ENCODE measurements at places on chromosomes 4 and X. TPM values are rescaled to one million over a fixed set of nuclear protein-coding genes. Genes with fewer than 3 reads are reported as not detected.

GRCh38 chr4:38562751-38563198, 101.2 kb upstream of the KLF3 start:
- no peak for DNase-seq

DNA sequence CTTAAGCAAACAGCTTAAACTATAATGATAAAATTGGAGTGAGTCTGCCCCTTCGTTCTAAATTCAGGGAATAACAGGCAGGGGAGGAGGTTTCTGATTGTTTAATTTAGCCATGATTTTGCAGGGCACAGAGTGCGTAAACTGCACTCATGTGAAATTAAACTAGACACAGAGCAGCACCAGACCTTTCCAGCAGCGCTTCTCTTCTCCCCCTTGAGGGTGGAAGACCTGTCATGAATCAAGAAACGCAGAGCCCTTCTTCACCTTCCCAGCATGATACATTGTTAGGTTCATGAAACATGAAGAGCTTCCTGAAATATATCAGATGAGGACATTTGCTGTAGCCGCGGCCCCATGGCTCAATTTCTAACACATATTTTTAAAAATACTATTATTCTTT, 63.1 kb downstream of the FAM114A1 start:
- DNase-seq: no peak

DNA sequence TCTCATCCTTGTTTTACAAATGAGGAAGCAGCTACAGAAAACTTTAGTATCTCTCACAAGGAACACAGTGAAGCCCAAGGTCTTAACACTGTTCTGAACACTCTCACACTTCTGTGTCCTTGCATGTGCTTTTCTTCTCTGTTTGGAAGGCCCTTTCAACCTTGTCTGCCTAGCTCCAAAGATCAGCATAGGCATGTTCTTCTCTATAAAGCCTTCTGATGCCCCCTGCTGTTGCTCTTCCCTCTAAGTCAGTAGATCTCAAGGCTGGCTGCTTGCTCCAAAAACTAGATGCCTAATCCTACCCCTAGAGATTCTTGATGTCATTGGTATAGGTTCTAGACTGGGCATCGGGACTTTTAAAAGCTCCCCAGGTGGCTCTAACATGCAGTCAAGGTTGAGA, 5.9 kb downstream of the APOO start:
- DNase-seq: peak; percentile 52

- DNase-seq: no peak
Observed at GRCh38 chr4:5474756-5475155, 233.6 kb downstream of the EVC2 start.

- DNase-seq: no peak
Observed at GRCh38 chr4:147880511-147880910, 148.6 kb downstream of the ARHGAP10 start.

- DNase-seq: no peak
Observed at GRCh38 chr4:181870326-181870725, 372.9 kb upstream of the TENM3 start.

GRCh38 chr4:60259781-60260180, 940.3 kb upstream of the ADGRL3 start:
- peak; percentile 63 for DNase-seq

- DNase-seq: peak; percentile 54
Observed at GRCh38 chrX:125202591-125203248, 117.0 kb upstream of the TEX13C start.

DNA sequence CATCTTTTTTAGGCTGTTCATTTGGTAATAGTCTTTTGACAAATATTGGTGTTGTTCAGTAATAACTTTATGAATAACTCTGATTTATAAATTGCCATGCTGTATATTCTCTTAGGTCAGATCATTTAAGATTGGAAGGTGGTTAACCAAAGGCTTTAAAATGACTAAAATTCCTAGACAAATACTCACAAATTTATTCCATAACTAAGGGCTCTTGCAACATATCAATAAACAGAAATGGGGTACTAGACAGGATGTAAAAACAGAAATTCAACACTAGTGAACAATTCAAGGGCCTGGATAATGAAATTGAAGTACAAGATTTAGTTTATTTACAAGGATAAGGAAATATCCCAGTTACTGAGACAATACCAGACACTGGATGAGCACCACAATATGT, 328.6 kb downstream of the PCDH19 start:
- no peak for DNase-seq

DNA sequence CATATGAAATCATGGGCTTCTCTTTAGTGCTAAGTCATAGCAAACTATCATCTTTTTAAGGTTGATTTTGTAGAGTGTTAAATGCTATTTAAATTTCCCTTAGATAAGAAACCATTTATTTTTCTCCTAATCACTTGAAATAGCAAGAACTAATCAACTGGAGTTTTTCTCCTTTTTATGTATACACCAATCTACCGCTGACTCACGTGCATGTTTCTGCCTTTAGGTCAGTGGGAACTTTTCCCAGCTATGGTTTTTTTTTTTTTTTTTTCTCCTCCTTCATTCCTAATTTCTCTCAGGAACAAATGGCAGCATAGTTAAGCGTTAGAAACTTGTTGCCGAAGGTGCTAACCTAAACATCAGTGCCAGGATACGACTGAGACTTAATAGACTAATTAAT, 176.4 kb downstream of the BMPR1B start:
- no peak for DNase-seq

- DNase-seq: no peak
Observed at GRCh38 chr4:73662709-73663546, 42.7 kb upstream of the RASSF6 start.

- peak; percentile 8 for DNase-seq
Observed at GRCh38 chrX:15815779-15816437, 25.6 kb downstream of the ZRSR2 start.

GRCh38 chr4:145732001-145732815, 52.3 kb downstream of the C4orf51 start:
- DNase-seq: peak; percentile 29

- no peak for DNase-seq
Observed at GRCh38 chrX:33970028-33970967, 161.8 kb downstream of the FAM47A start.

DNA sequence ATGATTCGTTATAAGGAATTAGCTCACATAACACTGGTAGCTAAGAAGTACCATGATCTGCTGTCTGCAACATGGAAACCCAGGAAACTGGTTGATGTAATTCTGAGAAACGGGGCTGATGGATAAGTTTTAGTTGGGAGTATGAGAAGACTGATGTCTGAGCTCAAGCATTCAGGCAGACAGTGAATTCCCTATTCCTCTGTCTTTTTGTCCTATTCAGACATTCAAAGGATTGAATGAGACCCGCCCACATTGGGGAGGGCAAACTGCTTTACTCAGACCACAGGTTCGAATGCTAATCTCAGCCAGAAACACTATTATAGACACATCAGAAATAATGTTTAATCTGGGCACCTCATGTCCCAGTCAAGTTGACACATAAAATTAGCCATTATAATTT, 515.5 kb downstream of the STPG2 start:
- no peak for DNase-seq

DNA sequence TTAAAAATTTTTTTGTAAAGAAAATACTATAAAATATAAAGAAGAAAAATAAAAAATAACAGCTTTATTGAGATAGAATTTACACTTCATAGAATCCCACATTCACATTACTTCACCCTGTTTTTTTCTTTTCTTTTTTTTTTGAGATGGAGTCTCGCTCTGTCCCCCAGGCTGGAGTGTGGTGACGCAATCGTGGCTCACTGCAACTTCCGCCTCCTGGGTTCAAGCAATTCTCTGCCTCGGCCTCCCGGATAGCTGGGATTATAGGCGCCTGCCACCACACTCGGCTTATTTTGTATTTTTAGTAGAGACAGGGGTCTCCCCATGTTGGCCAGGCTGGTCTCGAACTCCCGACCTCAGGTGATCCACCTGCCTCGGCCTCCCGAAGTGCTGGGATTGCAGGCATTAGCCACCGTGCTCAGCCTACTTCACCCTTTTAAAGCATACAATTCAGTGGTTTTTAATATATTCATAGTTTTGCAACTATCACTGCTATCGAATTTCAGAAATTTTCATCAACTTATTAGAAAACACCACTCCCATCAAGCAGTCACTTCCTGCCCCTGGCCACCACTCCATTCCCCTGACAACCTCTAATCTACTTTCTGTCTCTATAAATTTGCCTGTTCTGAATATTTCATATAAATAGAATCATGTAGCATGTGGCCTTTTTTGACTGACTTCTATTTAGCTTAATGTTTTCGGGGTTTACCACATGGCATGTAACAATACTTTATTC, 48.7 kb downstream of the TMEM131L start:
- DNase-seq: no peak

- no peak for DNase-seq
Observed at GRCh38 chrX:153771415-153772315, 7.6 kb downstream of the PLXNB3 start.

DNA sequence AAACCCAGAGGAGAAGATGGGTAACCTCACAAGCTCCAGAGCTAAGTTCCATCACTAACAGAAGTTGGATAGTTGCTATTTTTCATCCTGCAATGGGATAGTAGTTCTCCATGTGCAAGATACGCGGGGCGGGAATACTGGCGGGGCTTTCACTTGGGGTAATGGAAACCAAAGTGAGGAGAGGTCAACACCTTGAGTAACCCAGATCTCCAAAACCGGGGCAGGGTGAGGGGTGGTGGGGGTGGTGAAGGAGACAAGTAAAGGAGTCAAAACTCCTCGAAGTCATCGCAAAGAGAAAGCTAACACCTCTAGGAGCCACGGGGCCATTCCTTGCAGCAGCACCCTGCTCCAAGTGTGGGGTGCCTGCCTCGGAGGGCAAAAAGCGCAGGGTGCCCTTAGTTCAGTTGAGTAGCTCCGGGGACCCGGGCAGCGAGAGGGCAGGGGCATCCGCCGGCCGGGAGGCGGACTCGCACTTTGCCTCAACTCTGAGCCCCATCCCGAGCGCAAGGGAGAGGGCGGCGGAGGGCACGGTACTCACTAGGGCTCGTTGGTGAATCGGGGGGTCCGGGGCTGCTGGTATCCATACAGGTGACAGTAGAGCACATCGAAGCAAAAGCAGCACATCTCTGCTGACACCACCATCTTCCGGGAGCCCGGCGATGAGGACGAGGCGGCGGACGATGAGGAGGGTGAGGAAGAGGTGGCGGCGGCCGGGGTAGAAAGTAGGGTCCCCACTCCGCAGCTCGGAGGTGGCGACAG, 645 bp downstream of the AMMECR1 start:
- peak; percentile 15 for DNase-seq

DNA sequence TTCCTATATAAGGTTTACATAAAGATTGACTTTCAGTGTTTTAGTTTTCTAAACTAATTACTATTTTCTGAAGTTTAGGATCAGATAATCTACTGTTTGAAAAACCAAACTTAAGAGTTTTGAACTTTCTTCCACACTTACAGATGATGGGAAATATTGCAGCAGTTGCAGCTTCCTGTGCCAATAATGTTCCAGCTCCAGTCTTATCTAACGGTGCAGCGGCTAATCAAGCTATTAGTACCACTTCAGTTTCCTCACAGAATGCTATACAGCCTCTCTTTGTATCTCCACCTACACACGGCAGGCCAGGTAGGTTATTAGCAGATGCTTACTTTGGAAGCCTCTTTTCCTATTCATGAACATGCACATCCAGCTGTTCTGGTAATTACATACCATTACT, 55.6 kb downstream of the ALG13 start:
- DNase-seq: no peak

DNA sequence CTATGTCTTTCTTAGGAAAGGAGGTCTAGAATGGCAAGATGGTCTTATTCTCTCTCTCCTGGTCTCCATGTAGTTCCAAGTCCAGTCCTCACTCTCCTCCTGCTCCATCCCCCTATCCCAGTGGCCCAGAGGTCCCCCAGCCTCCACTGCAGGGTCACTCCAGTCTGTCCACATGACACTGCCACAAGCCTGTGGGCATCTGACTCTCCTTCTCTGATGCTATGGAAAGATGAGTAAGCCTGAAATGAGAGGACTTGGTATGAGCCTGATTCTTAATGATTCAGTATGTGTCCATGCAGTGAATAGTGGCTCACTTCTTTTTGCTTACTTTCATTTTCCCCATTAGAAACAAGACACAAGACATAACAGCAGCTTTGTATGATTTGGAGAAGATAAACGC, 516.8 kb upstream of the ADGRL3 start:
- DNase-seq: no peak

DNA sequence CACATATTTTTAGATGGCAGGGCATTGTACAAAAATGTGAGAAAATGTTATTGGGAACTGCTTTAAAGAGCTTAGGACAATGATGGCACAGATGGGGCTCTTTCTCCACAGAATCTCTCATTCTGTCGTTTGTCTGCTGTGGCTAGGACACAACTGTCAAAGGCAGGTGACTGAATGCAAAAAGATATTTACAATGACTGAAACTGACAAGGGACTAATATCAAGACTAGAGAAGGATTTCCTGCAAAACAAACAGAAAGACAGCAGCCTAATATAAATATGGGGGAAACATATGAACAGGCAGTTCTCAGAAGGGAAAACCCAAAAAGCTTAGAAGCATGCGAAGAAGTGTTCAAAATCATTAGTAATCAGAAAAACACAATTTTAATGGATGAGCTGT, 177.5 kb upstream of the AFF2 start:
- DNase-seq: no peak

The HERC5 gene
- total RNA-seq: 19.4 TPM

The FAM47A gene
- total RNA-seq: not detected

The MUC7 gene
- total RNA-seq: not detected

The PRICKLE3 gene
- total RNA-seq: 15.4 TPM

The NAT8L gene
- total RNA-seq: 11.4 TPM

The SUPT20HL1 gene
- not detected for total RNA-seq

The CYBB gene
- not detected for total RNA-seq

The SLIT2 gene
- total RNA-seq: not detected

The CHIC1 gene
- 3.7 TPM for total RNA-seq

The FAM149A gene
- total RNA-seq: 4.3 TPM

The SPATA4 gene
- total RNA-seq: not detected

The TBC1D1 gene
- 85.5 TPM for total RNA-seq

The NEUROG2 gene
- total RNA-seq: not detected

The GAB3 gene
- not detected for total RNA-seq

The CT45A2 gene
- total RNA-seq: not detected

The TENM3 gene
- total RNA-seq: not detected

The TMEM154 gene
- total RNA-seq: not detected

The NAP1L5 gene
- 5.4 TPM for total RNA-seq
